ENCODE measurements at places on chromosomes 12 and 14. TPM values are rescaled to one million over a fixed set of nuclear protein-coding genes. Genes with fewer than 3 reads are reported as not detected.

Gene FAM222A
- total RNA-seq: 10.6 TPM

GRCh38 chr14:101460986-101461750, 100.1 kb upstream of the DIO3 start:
- DNase-seq: no peak

DNA sequence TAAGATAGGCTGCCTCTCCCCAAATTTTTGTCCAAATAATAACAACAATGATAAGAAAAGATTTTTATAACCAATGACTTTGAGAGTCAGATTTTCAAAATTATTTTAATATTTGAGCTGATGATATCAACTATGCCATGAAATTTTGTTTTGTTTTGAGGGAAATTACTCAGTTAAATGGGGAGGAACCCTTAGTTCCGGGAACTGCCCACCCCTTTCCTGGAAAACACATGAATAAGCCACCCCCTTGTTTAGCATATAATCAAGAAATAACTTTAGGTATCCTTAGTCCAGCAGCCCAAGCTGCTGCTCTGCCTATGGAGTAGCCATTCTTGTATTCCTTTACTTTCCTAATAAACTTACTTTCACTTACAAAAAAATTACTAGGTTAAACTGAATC, 61.4 kb downstream of the HMGA2 start:
- DNase-seq: no peak

Gene DEGS2
- 0.42 TPM for total RNA-seq

Gene KCNC2
- total RNA-seq: not detected

Gene TMEM229B
- 1.3 TPM for total RNA-seq

DNA sequence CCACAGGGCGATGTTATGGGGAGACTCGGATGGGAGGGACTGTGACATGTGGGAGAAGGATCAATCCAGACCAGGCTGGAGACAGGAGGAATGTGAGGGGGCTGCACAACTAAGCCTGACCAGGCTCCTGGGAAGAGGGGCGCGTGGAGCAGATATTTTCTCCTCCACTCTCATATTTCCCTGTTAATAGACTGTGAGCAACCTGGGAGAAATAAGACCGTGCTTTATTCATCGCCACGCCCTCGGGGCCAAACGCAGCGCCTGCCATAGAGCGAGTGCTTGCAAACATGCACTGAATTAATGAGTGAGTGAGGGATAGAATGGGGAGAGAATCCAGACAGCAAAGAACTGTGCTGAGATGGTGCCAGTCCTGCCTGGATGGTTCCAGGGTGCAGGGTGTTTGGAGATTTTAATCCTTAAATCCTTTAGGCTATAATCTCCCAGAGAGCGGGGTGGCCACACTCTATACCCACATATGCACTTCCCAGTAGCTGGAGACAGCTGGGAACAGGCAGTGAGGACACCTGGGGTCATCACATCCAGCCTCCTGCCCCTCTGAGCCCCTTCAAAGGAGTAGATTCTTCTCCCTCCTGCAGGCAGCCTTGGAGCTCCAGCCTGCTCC, 13.6 kb upstream of the FAIM2 start:
- DNase-seq: no peak

- no peak for DNase-seq
Observed at GRCh38 chr12:51714666-51715065, 123.6 kb downstream of the SCN8A start.

Gene KLRD1
- total RNA-seq: 1.8 TPM

Gene NUMB
- 41.6 TPM for total RNA-seq

Gene TSHR
- total RNA-seq: not detected

- DNase-seq: no peak
Observed at GRCh38 chr12:9107542-9107873, 8.2 kb downstream of the A2M start.

GRCh38 chr14:24459331-24459730, 16.8 kb upstream of the SDR39U1 start:
- DNase-seq: no peak

Gene TSPAN8
- total RNA-seq: 3.0 TPM

Gene CISTR
- total RNA-seq: 5.9 TPM

DNA sequence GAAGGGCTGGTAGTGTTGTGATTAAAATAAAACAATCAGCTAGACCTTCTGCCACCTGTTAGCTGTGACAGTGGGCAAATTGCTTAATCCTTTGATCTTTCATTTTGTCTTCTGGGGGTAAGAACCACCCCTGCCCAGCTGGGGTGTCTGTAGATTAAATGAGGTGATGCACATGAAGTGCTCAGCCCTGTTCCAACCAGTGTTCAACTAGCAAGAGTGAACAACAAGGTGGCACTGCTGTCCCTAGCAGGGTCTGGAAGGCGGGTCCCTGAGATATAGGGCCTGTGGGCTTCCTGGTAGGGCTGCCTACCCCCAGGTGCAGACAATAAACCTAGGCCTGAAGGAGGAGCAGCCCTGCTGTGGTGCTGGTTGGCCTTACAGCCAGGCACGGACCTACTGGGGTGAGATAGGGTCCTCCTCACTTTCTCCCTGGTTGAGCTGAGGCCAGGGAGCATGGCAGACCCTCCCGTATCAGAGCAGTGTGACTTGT, 60.6 kb downstream of the ARL6IP4 start:
- DNase-seq: no peak

- no peak for DNase-seq
Observed at GRCh38 chr12:91704446-91704845, 441.2 kb downstream of the BTG1 start.

GRCh38 chr14:38073641-38074040, 134.1 kb upstream of the SSTR1 start:
- no peak for DNase-seq

GRCh38 chr14:63398952-63399351, 80.2 kb upstream of the GPHB5 start:
- DNase-seq: no peak

DNA sequence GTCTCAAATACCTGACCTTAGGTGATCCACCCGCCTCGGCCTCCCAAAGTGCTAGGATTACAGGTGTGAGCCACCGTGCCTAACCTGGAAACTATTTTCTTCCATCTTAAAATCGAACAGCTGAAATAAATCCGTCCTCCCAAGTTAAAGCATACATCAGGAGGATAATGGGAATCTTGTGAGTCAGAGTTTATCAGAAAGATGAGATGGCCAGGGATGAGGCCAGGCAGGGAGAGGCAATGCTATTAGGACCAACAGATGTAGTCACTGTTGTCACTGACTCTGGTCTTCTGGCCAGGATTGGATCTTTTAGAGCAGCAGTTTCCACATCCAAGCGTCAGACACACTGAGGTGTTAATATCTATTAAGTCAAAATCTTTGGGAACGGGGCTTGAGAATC, 61.7 kb upstream of the USP44 start:
- no peak for DNase-seq

GRCh38 chr12:68482660-68483059, 128.0 kb upstream of the RAP1B start:
- DNase-seq: no peak

Data from right cardiac atrium (tissue), 5 donors.